ENCODE measurements at places on chromosomes 12 and 14.

GRCh38 chr14:102013669-102014200 lies 49.4 kb downstream of the DYNC1H1 start:
- no peak for DNase-seq

DNA sequence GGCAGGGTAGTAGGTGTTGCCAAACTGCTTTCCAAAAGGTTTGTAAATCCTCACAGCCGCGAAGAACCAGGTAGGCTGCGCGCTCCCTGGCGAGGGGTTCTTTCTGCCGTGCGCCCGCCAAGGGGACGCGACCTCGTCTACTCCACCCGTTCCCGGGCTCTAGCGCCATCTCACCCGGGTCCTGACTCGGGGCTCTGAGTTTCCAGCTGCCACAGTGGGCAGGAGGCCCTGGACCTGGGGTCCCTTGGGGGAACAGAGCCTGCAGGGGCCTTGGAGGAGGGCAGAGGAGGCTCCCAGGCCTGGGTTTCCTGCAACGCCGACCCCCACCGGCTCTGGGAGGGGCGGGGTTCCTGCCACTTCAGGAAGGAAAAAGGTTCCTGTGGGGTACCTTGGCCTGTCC lies 706 bp downstream of the ANHX start:
- DNase-seq: no peak

GRCh38 chr12:50059440-50060119 lies 2.2 kb downstream of the ASIC1 start:
- DNase-seq: no peak

DNA sequence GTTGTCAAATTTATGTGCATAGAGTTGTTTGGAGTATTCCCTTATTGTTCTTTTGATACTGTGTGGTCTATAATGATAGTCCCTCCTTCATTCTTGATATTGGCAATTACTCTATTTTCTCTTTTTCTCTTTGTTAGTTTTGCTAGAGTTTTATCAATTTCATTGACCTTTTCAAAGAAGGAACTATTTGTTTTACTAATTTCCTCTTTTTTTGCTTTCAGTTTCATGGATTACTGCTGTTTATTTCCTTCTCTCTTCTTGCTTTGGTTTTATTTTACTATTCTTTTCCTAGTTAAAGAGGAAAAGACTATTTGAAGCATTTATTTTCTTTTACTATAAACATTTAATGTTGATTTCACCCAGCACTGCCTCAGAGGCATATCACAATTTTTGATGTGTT lies 250.9 kb upstream of the PELI2 start:
- no peak for DNase-seq

GRCh38 chr14:93619176-93619793 lies 169.0 kb downstream of the PRIMA1 start:
- no peak for DNase-seq

Measured in T follicular helper cell (primary cell).